Glutamatergic neuron (in vitro differentiated cells): ENCODE measurements at places on chromosomes 6 and 20. TPM values are rescaled to one million over a fixed set of nuclear protein-coding genes. Genes with fewer than 3 reads are reported as not detected.

MUCL3 gene
- not detected for total RNA-seq

HDGFL1 gene
- total RNA-seq, result not detected

HLA-DOA gene
- total RNA-seq, result 0.69 TPM

IL17A gene
- not detected for total RNA-seq

FAM217A gene
- not detected for total RNA-seq

BPI gene
- not detected for total RNA-seq

LINC00237 gene
- not detected for total RNA-seq

KCNQ2 gene
- 354 TPM for total RNA-seq

SYCP2 gene
- 0.69 TPM for total RNA-seq

SIRPD gene
- not detected for total RNA-seq

CDSN gene
- total RNA-seq, result not detected

DNA sequence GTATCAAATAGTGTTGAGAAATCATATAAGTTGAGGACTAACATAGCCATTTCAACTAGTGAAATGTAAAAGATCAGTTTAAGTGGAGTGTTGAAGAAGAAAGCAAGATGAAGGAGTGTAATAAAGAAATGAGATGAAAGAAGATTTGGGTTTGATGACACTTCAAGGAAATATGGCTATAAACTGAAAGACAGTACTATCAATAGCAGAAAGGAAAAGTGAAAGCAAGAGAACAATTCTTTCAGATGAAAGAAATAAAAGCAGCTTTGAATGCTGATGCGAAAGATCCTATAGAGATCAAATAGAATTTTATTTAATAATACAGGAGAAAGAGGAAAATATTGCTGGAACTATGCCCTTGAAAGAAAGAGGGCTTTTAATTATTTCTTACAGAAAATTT is 92.8 kb upstream of the PRSS16 start:
- no peak for DNase-seq

DNA sequence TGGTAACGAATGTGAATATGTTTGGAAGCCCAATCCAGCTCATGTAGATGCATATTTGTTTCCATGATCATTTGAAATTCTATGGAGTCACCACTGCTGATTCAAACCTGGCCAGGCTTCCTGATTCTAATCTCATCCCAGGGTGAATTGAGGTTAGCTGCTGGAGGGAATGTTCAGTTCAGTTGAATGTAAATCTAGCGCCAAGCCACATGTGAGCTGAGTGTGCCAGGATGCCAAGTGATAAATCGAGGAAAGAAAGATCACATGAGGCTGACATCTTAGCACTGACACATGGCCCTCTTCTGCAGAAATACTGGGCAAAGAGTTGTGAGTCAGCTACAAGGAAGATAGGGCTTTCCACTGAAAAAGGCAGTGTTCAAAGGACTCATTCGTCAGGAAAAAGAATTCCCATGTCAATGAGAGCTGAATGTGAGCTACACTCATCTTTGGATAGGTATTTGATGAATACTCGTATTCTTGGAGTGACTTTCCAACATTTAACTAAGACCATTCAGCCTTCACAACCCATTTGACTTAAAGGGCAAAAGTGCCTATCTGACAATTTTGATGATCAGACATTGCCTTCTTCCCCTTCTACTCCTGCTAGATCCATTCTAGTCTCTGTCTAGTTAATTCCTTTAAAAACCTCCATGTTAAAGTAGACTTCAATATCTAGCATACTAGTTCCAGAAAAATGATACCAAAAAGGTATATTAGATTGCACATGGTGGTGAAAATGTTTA is 172.1 kb downstream of the MTFR2 start:
- no peak for DNase-seq

DNA sequence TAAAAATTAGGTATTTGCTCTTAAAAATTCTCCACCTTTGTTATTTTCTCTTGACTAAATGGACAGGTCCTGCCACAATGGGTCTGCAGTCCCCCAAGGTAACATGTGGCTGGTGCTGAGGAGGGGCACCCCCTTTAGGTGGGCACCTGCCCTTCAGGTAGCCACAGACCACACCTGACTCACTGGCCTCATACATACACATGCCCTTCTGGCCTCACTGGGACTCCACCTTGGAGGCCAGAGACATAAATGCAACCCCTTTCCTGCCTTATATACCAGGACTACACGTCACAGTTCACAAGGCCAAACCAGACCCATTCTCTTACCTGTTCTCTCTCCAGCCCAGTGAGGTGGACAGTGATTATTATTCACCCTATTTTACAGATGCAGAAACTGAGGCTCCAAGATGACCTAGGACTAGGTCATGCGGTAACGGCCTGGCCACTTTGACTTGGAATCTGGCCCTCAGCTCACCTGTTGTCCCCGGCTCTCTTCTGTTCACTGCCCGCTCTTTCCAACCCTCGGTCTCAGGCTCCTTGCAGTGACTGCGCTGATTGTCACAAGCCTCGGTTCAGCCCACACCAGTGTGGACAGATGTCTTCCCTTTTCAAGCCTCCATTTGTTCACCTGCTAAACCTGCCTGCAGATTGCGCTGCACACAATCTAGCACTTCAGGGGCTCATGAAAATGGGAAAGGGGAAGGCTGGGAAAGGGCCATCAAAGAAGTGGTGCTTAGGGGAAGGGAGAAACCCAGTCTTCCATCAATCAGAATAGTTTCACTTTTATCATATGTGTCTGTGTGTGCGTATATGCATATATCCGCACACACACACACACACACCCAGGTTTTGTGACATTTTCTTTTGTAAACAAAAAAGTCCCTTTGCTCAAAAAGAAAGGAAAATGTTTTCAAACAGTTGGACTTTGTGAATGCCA is 121.7 kb downstream of the BCAS1 start:
- no peak for DNase-seq

GRCh38 chr6:120938164-120938875 is 396.0 kb downstream of the TBC1D32 start:
- no peak for DNase-seq

DNA sequence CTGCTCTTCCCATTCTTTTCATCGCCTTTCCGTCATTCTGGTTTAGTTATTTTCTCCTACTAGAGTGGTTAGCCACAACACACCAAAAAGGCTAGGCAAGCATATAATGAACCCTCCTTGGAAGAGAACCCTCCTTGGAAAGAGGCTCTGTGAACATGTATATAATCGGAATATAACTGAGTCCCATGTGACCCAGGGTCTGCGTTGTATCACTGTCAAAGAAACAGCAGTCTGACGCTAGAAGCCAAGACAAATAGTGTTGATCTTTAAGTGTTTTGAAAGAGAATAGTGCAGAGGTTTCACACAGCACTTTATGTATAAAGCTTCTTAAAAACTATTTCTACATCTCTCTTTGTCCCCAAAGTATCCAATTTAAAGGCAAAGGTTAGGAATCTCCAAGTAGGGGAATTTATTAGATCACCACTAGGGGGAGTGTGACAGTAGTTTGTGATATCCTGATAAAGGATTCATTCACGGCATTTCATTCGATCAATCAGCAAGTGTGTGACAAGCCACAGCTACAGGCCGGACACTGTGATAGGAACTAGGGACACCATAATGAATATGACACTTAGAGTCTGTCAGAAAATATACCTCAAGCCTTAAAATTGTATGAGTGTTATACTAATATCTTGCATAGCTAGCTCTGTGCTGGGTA is 395.3 kb downstream of the CD109 start:
- no peak for DNase-seq

GRCh38 chr20:49899541-49900383 is 15.6 kb downstream of the SPATA2 start:
- DNase-seq, result no peak

DNA sequence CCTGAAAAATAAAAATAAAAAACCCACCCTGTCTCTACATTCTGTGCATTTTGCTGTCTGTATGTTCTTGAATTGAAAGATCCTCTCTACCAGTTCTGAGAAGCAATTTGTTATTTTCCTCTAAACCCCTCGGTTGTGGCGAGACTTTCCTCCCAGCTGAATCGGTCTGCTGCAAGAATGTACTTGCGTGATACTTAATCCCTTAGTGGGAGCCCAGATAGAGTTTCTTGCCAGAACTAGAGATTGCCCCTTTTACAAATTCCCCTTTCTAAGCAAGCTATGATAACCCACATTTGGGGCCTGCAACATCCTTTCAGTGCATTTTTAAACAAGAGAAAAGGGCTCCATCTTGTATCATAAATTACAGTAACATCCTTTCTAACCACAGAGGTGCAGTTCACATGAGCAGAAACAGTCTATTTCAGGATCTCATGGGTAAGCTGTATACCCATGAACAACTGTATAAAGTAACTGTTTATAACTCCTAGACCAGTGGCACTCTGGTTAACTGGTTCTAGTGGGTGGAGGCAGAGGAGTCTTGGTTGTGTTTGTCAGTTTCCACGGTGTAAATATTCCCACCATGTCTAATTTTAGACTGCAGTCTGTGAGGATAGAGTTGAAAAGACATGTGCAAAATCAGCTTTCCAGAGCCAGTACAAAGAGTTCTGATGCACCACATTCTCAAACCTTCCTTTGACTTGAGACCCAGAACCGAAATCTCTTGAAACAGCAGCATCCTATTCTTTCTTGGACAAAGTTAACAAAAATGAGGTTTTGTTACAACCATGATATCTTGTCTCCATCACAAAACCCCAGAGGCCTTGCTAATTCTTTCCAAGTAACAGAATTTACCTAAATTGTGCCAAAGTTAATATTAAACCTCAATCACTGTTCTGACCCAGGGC is 113.1 kb upstream of the ZNF217 start:
- no peak for DNase-seq

DNA sequence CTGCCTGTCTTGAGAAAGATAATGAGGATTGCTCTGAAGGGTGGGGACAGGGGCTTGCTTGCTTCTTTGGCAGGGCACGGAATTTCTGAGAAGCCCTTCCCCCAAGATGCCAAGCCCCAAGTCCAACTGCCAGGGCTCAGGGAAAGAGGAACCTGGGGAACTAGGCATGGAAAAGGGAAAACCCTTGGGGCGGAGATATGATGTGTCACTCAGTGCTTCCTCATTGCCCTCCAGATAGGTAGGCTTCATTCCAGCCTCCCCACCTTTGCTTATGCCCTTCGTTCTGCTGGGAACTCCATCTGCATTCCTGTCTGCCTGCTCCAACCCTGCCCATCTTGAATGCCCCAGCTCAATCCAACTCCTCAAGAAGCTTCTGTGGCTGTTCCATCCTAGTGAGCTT is 61.2 kb downstream of the VEGFA start:
- no peak for DNase-seq

DNA sequence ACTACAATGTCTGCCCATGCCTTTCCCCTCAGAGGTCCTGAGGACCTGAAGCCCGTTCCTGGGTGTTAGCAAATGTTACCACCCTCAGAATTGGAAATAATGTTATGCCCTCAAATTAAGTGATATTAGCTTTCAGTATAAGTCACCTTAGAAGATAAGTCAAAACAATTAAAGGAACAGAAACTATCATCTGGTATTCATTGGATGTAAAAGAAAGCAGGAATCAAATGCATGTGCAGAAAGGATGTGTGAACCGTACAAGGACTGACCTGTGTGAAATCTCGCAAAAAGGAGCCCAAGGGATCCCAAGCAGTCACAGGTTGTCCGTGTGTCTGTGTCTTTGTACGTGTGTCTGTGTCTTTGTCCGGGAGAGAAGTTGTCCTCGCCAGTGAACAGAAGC is 51.6 kb upstream of the TAB2 start:
- no peak for DNase-seq

DNA sequence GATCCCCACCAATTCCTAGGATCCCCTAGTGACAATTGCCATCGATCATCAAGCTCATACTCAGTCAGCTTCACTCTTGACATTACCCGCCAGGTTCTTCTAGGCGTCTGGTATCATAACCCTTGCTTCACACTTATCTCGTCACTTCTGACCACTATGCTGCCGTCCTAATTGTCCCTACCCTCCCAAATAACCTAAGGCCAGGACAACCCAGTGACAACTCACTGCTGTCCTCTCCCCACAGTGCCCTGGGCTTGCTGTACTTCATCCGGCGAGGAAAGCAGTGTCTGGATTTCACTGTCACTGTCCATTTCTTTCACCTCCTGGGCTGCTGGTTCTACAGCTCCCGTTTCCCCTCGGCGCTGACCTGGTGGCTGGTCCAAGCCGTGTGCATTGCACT is 3.7 kb downstream of the SYS1 start:
- DNase-seq, result no peak

DNA sequence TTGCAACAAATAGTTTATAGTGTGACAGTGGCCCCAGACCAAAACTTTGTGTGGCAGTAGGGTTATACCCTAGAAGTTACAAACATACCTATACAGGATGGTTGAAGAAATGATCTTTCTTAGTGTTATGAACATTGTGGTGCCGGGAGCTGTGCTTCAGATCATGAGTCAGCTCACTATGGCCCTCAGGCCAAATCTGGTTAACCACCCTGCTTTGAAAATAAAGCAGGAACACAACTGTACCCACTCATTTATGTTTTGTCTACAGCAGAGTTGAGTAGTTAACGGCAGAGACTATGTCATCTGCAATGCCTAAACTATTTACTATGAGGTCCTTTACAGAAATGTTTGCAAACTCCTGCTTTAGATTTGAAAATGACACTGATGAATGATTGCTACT is 24.3 kb downstream of the AKAP7 start:
- no peak for DNase-seq

DNA sequence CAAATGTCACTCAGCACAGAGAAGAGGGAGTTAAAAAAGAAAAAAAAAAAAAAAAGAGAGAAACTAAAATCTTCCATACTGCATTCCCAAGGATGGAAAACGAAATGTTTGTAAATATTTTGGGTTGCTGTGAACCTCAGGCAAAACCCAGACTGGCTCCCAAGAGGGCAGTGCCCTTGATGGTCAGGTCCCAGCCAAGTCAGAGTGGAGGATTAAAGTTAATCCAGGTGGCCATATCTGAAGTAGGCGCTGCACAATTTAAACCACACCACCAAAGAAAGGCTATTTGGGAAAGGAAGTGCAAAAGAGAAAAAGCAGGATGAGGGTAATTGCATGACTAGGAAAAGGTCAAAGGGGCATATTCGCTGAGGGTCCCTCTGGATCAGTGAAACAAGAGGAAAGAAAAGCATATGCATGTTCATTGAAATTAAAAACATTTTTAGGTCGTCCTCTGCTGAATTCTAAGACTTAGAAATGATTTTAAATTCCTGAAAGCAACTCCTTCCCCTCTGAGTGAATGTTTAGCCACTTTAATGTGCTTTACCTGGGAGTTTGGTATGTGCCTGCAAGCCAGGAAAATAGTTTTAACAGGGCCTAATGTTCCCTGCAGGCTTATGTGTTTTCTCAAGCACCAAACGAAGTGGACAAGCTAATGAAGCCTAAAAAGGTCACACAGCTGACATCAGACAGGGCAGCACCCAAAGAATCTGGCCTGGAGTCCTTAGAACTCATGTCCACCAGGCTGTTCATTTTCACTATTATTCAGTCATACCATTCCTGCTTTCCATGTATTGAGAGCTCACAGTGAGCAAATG is 159.1 kb downstream of the HACE1 start:
- DNase-seq, result no peak

- no peak for DNase-seq
Observed at GRCh38 chr20:62479156-62479555, 3.4 kb upstream of the GATA5 start.

GRCh38 chr6:157845493-157846259 is 22.6 kb downstream of the SNX9 start:
- DNase-seq, result no peak

DNA sequence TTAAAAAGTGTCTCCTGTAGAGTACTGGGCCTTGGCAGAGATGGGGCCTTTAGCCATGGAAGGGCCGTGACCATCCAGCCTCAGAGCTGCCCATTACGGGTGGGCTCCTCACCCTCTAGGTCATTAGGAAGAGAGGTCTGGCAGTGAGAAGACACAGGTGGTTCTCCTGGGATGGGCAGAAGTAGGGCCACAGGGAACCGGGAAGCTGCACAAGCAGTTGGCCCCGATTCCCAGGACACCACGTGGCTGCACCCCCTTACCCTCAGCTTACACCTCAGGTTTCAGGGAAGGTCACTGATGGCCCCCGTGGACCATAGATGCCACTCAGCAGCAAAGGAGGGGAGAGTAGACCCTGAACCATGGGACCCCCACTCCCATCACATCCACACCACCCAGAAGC is 1.6 kb downstream of the RAET1G start:
- no peak for DNase-seq
